ENCODE measurements at places on chromosomes 5 and 9. TPM values are rescaled to one million over a fixed set of nuclear protein-coding genes. Genes with fewer than 3 reads are reported as not detected.

- H3K27ac ChIP-seq, result no peak overlapping the region
- H3K27me3 ChIP-seq, result no peaks in the 10 kb centered on the region
- no peak for DNase-seq
- no peaks in the 10 kb centered on the region for H3K36me3 ChIP-seq
- H3K4me3 ChIP-seq, result no peak overlapping the region
- H3K4me1 ChIP-seq, result no peaks in the 10 kb centered on the region
Observed at GRCh38 chr5:3778945-3779344, 183.3 kb downstream of the IRX1 start.

- H3K27ac ChIP-seq, result no peak overlapping the region
- peaks cover 20% of the 10 kb centered on the region for H3K4me1 ChIP-seq
- DNase-seq, result no peak
- H3K4me3 ChIP-seq, result no peak overlapping the region
- no peaks in the 10 kb centered on the region for H3K27me3 ChIP-seq
Observed at GRCh38 chr9:98994172-98995058, 50.7 kb downstream of the COL15A1 start.

Gene WDR36
- 26.3 TPM for total RNA-seq

- no peaks in the 10 kb centered on the region for H3K36me3 ChIP-seq
- H3K27me3 ChIP-seq, result no peaks in the 10 kb centered on the region
- DNase-seq, result no peak
- H3K4me3 ChIP-seq, result no peak overlapping the region
- H3K4me1 ChIP-seq, result no peaks in the 10 kb centered on the region
- no peak overlapping the region for H3K27ac ChIP-seq
Observed at GRCh38 chr5:48192-48591, 43.8 kb upstream of the PLEKHG4B start.

Gene PRR7
- 3.6 TPM for total RNA-seq

DNA sequence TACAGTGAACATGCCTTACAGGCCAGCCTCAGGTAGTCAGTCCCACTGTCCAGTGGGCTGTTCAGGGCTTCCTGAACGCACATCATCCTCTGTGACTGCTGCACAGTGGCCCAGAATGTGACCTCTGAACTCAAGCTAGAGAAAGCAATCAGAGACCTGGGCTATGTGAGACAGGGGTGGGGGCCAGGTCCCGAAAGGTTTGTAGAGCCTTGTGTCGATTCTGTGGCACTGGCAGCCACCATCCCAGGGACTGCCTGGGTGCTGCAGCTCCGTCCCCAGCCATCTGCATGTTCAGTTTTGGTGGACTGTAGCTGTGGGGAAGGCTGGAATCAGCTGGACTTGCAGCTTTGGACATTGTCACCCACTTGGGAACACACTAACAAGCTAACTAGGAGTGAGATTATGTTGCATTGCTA, 47.7 kb downstream of the MVB12B start:
- no peaks in the 10 kb centered on the region for H3K27me3 ChIP-seq
- peaks cover 32% of the 10 kb centered on the region for H3K4me1 ChIP-seq
- H3K4me3 ChIP-seq, result no peak overlapping the region
- no peaks in the 10 kb centered on the region for H3K36me3 ChIP-seq
- no peak for DNase-seq
